ENCODE measurements at places on chromosomes 4 and X.
A peak's percentile ranks its signal among the peaks of the same experiment; 100 is the strongest.

DNA sequence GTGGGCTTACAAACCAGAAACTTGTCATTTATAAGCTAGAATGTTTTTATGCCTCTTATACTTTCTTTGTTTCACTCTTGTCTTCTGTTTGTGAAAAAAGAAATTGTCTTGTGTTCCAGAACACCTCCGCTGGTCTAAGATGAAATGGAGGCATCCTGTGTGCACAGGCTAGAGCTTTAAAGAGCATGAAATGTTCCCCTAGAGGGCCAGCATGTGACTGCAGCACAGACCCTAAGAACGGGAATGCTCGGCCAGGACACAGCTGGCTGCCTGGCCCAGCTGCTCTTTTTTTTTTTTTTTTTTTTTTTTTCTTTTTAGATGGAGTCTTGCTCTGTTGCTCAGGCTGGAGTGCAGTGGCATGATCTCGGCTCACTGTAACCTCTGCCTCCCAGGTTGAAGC, 33.6 kb downstream of the SETD7 start:
- DNase-seq, result no peak

GRCh38 chr4:94373752-94374151, 31.1 kb upstream of the HPGDS start:
- DNase-seq, result no peak

GRCh38 chr4:188639479-188640100, 500.3 kb downstream of the TRIML1 start:
- DNase-seq, result no peak

GRCh38 chr4:13970349-13970748, 342.8 kb upstream of the BOD1L1 start:
- DNase-seq, result no peak

DNA sequence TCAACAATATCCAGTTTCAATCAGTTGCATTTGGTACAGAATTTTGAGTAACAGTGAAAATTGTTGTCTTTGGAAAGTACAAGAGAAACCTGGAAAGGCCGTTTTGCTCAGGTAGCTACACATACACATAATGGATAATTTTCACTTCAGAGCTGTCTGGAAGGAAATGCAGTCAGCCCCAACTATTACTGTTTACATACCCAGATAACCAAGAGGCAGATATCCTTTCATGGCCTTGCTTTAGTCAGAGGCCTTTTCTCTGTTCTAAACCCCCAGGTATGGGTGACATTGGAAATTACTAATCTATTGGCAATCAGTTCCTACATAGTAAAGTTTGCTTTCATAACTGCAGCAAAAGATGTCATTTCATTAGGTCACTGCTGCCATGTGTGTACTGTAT, 244.9 kb upstream of the EMCN start:
- DNase-seq, result no peak

DNA sequence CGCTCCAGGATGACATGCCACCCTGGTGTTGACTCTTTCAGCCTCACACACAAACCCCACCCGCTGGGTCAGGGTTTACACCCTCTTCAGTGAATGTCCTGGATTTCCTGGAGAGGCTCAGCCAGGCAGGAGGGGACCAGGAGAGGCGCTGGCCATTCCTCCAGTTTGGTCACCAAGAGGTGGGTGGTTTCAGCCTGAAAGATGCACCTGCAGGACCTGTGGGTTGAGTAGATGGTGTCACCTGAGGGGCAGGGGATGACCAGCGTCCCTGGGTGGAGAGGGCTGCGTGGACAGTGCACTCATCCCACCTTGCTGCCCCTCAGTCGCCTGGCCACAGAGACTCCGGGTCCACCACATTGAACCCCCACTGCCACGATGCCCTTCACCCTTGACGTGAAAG, 179.7 kb downstream of the ASMT start:
- no peak for DNase-seq

DNA sequence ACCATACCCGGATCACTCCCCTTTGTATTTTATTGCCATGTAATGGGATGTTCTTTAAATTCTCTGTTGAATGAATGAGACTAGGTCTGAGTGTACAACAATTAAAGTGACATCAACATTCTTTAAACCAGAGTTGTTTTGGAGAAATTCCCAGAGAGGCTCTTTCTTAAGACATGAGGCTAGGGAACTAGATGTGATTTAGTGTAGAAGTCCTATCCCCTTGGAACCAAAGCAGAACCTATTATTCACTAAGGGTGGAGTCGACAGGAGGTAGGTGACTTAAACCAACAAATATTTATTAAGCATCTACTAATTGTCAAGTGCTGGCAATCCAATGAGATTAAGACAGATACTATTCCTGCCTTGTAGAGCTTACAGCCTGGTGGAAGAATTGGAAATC, 1.7 kb downstream of the EIF1AX start:
- no peak for DNase-seq

DNA sequence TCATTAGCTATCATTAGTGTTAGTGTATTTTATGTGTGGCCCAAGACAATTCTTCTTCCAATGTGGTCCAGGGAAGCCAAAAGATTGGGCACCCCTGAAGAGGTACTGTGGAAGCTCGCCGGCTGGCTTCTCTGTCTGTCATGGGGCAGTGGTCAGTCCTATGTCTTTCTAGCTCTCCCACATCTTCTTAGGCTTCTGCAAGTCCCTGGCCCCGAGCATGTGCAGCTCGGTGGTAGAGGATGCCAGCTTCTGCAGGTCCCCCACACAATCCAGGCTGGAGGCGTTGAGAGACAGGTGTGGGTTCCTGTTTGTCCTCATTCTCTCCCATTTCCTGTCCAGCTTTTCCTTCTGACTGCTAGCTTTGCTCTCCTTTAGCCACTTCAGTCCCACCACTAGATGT, 134.1 kb upstream of the NALF2 start:
- DNase-seq, result no peak

GRCh38 chr4:82430964-82431745, 765 bp downstream of the ENOPH1 start:
- no peak for DNase-seq

DNA sequence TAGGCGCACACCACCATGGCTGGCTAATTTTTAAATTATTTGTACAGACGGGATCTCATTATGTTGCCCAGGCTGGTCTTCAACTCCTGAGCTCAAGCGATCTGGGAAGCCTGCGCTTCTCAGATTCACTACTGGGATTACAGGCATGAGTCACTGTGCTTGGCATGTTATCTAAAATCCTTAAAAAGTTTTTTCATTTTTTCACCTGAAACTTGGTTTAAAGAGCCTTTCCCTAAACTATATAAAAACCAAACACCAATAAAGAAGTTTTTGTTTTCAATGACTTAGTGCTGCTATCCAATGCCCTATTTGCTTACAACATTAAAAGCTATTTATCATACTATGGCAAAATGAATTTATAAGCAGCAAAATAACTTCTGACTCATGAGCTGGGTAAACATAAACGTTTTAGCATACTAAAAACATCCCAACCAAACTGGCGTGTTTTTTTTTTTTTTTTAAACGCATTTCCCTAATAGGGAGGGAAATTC, 127.8 kb downstream of the UBE2K start:
- no peak for DNase-seq

DNA sequence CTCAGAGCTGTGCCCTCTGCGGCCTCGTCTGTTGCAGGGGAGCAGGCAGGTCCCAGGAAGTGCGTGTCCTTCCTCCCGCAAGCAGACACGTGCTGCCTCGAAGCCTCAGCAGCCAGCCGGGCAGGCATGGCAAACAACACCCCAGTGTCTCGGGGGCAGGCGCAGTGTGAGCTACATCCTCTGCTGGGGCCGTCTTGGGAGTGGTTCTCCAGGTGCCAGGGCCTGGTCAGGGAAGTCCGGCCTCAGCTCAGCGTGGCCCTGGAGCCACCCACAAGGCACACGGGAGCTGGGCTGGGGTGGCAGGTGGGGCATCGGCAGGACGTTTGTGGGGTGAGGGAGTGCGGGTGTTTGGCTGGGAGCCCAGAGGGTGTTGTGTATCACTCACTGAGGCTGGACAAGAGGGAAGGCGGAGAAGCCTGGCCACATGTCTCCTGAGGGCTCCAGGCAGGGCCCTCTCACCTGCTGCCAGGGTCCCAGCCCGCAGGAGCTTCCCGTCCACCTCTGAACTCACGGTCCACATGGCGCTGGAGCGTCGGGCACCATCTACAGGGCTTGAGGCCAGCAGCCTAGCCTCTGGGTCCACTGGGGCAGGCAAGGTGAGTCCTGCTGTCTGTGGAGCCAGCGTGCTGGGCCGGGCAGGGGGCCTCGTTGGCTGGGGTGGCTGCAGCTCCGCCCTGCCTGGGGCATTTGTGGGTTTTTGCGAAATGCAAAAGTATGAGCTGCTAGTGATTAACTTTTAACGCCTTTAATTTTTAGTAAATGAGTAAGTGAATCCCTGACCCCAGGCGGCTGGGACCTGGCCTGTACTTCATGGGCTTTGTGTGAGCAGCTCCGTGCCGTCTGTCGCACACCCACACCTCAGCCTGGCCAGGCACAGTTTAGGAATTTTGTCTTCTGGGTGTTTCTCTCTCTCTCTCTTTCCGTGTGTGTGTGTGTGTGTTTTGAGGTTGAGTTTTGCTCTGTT, 17.3 kb upstream of the UVSSA start:
- no peak for DNase-seq

GRCh38 chrX:9376111-9376510, 88.7 kb upstream of the TBL1X start:
- peak; percentile 43 for DNase-seq

GRCh38 chr4:185793716-185794115, 18.3 kb downstream of the SORBS2 start:
- no peak for DNase-seq

DNA sequence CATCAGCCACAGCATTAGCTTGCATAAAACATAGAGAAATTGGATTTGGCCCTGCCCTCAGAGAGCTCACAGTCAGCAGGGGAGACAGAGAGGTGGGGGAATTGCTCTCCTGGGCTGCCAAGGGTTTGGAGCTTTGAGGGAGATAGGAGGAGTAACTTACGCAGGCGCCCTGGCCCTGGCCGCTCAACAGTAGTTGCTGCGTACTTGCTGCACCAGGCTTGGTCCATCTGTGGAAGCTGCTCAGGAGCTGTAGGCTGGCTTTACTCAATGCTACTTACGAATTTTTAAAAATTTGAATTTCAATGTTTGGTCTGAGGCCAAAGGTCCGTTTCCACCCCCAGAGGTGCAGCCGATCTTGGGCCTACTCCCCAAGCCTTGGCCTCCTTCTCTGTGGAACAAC, 83.3 kb downstream of the CPZ start:
- DNase-seq, result no peak

DNA sequence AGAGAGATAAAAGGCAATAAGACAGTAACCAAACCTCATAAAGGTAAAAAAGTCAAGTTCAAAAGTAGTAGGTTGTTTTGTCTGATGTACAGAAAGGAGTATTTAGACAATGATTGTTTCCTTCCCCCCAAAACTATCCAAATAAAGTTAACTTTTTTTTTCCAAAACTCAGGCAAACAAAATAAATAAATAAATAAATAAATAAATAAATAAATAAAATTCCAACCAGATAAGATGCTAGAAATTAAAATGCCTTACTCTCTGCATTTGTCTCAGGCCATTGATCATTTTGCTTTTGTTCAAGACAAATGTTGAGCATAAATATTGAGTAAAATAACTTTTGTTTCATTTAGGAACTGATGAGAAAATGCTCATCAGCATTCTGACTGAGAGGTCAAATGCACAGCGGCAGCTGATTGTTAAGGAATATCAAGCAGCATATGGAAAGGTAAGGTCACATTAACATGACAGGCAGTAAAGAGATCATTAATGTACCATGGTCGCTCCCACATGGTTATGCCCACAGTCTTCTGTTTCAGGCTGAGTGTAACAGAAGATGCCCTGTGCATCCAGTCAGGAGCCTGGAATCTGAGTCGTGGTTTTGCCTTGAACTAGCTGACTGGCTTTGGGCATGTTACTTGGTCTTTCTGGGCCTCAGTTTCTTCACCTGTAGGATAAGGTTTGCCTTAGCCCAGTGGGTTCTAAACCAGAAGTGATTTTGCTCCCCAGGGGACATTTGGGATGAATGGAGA, 27.3 kb downstream of the ANXA3 start:
- DNase-seq, result no peak

DNA sequence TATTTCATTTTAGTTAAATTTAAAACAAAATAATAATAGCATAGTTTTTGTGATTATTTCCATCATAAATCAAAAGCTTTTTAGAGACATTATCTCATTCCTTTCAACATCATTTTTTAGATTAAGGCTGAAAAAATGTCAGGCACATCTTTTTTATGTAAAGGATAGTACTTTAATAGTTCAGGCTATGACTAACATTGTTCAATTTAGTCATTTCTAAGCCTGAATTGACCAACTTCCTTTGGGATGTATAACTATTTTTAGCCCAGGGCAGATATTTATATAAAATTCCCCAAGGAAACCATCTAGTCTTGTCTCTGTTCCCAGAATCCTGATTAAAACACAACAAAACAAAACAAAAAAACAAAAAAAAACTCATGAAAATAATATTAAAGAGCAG, 145.6 kb upstream of the PCDH18 start:
- DNase-seq, result no peak

All from CD14-positive monocyte (primary cell).